ENCODE measurements at places on chromosomes 2 and 18. TPM values are rescaled to one million over a fixed set of nuclear protein-coding genes. Genes with fewer than 3 reads are reported as not detected.

Gene COBLL1
- 28.2 TPM for polyA plus RNA-seq

Gene RNMT
- polyA plus RNA-seq, result 7.7 TPM

Gene TMEM200C
- polyA plus RNA-seq, result 0.01 TPM

Gene YIPF4
- 12.9 TPM for polyA plus RNA-seq

Gene SPP2
- polyA plus RNA-seq, result not detected

Gene DOK6
- polyA plus RNA-seq, result 0.79 TPM

Gene AFF3
- polyA plus RNA-seq, result 0.56 TPM

Gene ATIC
- 82.7 TPM for polyA plus RNA-seq

Gene STON1
- 2.2 TPM for polyA plus RNA-seq

Gene GPR35
- 2.3 TPM for polyA plus RNA-seq

Gene PAIP2B
- polyA plus RNA-seq, result 2.7 TPM

Gene SCN2A
- 0.02 TPM for polyA plus RNA-seq

Gene SLC23A3
- 2.0 TPM for polyA plus RNA-seq

Gene PTH2R
- polyA plus RNA-seq, result 0.45 TPM

All from adipose tissue (tissue), 3 donors.